ENCODE measurements at places on chromosomes 7 and 10. TPM values are rescaled to one million over a fixed set of nuclear protein-coding genes. Genes with fewer than 3 reads are reported as not detected.
A peak's percentile ranks its signal among the peaks of the same experiment; 100 is the strongest.

The ATG9B gene
- 1.7 TPM for total RNA-seq

The ADRB1 gene
- 0.24 TPM for total RNA-seq

The AP5Z1 gene
- total RNA-seq, result 25.6 TPM

The FOXP2 gene
- total RNA-seq, result 0.28 TPM

The HYAL4 gene
- 0.11 TPM for total RNA-seq

The FFAR4 gene
- total RNA-seq, result not detected

The PDK4 gene
- total RNA-seq, result 0.62 TPM

The UTF1 gene
- total RNA-seq, result 8.8 TPM

GRCh38 chr10:45471531-45472310 lies 97.7 kb downstream of the ALOX5 start:
- peak; percentile 75 for DNase-seq

- DNase-seq, result no peak
Measured at GRCh38 chr10:47033541-47034270, 122.5 kb downstream of the PTPN20 start.

- peak; percentile 93 for DNase-seq
Measured at GRCh38 chr10:21525367-21526187, at the start of gene SKIDA1. Gene SKIDA1, minus strand, starts transcription at chr10:21525682. Its CDS starts 7,860 bp downstream, at chr10:21517822.

DNA sequence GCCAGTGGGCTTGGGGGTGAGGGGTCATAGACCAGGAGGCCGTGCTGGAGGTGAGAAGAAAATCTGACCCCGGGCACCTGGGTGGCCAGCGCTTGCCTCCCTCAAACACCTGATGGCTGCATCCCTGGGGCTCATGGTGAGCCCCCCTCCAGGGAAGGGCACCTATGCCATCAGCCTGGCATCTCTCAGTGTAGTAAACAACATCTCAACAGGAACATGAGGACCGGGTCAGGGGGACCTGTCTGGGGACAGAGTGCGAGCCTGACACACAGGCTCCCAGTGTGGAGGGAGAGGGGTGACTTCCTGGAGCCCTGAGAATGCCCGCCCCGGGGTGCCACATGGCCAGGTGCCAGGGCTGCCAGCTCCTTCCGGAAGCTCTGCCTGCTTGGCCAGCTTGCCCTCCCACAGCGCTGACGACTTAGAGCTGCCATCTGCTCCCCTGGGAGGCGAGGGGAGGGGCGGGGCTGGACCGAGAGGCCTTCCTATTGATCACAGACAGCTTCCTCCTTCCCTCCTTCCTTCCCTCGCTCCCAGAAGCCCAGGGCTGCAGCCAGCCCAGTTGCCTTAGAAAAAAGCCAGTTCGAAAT lies 12.3 kb downstream of the STX1A start:
- peak; percentile 75 for DNase-seq

DNA sequence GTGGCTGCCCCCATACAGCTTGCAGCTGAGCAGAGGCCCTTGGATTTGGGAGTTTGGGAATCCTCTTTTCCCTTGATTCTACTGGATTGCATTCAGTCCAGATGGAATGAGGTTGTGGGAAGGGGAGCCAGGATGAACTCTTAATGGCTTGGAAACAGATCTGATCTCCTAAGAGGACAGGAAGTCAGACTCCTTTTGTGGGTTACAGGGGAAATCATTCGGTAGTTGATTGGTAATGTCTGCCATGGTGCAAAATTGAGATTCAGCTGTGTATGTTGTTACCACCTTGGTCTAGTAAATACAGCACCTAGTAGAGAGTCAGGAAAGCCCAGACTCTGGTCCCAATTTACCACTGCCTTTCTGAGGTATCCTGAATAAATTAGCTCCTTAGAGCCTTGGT lies 144.2 kb upstream of the TNRC18 start:
- no peak for DNase-seq

DNA sequence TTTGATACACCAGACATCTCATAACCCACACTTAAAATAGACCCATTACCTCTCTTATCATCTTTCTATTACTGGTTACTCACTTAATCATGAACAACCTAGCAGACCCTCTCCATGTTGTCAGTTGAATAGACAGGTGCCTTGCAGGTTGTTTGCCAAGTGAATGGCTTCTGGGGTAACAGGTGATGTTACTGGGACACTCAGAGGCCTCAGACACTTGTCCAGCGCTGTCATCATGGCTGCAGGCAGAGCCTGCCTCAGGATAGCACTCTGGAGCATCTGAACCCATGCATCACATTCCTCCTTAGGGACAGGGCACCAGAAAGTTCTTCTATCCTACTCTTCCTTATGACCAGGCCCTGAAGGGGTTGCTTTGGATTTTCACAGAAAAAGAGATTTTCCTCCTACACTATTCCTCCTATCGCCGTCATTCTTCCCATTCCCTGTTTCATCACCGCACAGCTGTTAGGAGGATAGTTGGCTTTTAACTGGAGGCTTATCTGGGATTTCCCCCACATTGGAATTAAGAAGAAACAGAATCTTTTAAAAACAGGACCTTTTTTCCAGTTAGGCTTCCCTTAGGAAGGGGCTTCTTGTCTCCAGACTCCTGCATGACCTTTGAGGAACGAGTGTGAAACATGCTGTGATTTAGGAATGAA lies 182.1 kb downstream of the VTI1A start:
- DNase-seq, result no peak

GRCh38 chr7:111801277-111801676 lies 239.0 kb upstream of the IMMP2L start:
- DNase-seq, result no peak

- DNase-seq, result no peak
Measured at GRCh38 chr7:37508118-37508517, 59.5 kb upstream of the ELMO1 start.

- no peak for DNase-seq
Measured at GRCh38 chr7:14635955-14636354, 266.6 kb downstream of the DGKB start.

DNA sequence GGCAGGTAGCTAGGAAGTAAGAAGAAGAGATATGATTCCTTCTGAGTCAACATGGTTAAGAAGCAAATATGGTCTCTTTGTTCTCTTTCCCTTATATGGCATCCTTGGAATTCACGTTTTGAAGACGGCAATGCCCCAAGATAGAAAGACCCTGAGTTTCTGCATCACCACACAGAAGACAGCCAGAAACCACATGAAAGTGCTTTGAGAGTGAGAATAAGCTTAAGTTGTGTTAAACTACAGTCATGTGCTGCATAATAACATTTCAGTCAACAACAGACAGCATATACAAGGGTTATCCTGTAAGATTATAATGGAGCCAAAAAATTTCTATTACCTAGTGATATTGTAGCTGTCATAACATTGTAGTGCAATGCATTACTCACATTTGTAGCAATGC lies 89.9 kb upstream of the STEAP1 start:
- no peak for DNase-seq

DNA sequence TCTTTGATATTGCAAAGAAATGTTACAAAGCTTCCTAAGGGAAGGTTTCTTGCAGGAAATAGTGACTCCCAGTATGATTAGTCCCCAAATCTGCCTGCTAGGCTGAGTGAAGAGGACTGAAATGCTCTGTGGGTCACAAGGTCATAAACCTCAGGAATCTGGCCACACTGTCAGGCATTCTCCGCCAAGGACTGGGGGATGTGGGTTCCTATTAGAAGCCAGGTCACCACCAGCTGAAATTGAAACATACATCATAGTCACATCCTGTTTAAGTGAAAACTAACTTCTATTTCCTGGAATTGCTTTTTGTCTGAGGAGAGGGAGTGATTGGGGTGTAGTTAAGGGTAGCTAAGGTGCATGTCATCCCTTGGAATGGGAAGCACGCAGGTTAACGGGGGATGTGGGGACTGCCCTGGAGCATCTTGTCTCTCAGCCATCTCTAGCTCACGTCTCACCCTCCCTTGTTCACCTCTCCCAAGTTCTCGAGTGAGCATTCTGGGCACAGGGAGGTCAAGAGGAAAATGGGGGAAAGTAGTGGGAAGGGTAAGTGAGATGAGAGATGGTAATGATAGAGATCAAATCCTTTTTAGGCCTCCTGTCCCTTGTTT lies 12.0 kb upstream of the GSAP start:
- DNase-seq, result no peak

DNA sequence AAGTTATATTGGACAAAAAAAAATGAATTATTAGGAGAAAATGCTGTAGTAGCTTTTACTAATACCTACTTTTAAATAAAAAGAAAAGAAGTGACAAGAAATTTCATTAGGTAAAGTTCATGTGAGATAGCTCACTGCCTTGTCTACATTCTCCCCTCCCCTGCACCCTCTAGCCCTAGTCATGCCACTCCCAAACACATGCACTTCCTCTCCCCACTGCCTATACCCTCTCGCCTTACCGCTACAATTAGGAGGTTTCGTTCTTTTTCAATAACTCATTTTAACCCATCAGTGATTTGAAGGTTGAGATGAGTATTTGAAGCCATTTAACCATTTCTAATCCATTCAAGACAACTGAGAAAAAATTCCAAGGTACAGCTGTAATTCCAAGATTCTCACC lies 75.3 kb downstream of the HIBADH start:
- no peak for DNase-seq

DNA sequence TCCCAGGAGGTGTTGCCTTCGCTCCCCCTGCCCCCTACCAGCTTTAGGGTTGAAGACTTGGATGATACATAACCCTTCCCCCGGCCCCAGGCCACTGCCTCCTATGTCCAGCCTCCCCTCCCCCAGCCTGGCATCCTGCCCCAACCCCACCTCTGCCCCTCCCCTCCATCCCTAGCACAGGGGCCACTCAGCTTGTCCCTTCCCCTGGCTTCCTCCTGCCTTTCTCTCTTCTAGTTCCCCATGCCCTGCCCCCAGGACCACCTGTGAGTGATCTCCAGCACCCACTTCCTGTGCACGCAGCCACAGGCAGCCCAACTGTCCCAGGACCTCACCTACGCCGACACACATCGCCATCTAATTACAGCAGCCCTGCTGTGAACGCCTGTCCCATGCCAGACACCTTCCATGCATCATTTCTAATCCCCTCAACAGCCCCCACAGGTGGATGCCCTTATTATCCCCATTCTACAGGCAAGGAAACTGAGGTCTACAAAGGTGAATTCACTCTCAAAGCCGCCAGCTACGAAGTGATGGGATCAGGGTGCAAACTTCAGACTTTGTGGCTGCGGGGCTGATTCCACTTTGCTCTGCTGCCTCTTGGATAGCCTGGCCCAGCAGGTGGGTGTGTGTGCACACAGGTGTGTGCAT lies 82.4 kb upstream of the CHST15 start:
- DNase-seq, result no peak

DNA sequence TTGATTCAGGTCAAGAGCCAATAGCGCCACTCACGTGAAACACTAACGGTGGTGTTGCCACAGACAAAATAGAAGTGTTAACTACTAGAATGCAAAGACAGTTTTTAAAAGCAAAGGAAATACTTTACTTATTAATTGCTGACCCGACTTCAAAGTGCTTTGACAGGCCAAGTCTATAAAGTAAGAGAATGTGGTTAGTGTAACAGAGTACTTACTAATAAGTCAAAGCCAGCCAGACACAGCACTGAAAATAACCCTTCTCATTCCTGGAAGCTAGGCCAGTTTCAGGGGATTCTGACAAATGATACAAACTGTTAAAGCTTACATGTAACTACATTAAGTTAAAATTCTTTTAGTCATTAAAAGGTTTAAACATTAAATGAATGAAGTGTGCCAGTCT lies 50.3 kb downstream of the ENO4 start:
- DNase-seq, result no peak

GRCh38 chr10:29613791-29614190 lies 21.0 kb downstream of the SVIL start:
- DNase-seq, result no peak

DNA sequence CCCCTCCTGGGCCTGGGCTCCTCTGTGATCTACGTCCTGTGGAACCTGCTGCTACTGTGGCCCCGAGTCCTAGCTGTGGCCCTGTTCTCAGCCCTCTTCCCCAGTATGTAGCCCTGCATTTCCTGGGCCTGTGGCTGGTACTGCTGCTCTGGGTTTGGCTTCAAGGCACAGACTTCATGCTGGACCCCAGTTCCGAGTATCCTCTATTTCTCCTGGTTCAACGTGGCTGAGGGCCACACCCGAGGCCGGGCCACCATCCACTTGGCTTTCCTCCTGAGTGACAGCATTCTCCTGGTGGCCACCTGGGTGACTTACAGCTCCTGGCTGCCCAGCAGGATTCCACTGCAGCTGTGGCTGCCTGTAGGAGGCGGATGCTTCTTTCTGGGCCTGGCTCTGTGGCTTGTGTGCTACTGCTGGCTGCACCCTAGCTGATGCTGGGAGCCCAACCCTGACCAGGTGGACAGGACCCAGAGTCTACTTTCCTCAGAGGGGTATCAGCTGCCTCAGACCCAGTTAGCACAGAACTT lies 37.8 kb upstream of the MMD2 start:
- peak; percentile 38 for DNase-seq

DNA sequence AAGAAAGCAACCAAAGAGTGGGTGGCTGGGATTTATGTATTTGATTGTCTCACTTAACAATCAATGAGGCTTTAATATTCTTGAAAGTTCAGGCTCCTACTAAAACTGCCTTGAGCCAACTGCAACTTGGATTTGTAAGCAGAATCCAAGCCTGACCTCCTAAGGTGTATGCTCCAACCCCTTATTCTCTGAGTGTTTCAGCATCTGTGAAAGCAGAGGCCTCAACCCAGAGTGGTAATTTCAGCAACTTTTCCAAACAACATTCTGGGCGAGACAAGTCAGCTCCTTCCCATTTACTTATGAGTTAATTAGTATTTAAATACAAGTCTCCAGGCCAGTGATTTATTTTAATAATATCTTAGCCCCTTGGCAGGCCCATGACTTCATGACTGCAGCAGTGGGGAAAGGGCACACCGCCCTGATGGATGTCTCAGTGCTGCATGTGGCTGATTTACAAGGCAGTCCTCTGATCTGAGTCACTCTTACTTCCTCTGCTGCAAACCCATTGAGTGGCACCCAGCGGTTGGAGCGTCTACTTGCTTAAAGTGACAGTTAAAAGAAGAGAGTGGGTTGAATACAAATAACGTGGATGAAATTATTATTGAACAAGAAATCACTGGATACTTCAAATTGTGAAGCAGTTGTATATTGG lies 209.1 kb downstream of the TRIL start:
- DNase-seq, result no peak

GRCh38 chr10:105973360-105973759 lies 1191.1 kb downstream of the SORCS1 start:
- DNase-seq, result no peak

- DNase-seq, result no peak
Measured at GRCh38 chr10:124366825-124367224, 51.9 kb downstream of the OAT start.

- no peak for DNase-seq
Measured at GRCh38 chr7:91628742-91629141, 251.8 kb downstream of the MTERF1 start.

GRCh38 chr7:105136221-105136620 lies 122.2 kb downstream of the KMT2E start:
- no peak for DNase-seq

GRCh38 chr10:30026578-30026977 lies 32.8 kb downstream of the JCAD start:
- DNase-seq, result no peak

Data from H7 (cell line).